ENCODE measurements at places on chromosomes 7 and 10. TPM values are rescaled to one million over a fixed set of nuclear protein-coding genes. Genes with fewer than 3 reads are reported as not detected.

DNA sequence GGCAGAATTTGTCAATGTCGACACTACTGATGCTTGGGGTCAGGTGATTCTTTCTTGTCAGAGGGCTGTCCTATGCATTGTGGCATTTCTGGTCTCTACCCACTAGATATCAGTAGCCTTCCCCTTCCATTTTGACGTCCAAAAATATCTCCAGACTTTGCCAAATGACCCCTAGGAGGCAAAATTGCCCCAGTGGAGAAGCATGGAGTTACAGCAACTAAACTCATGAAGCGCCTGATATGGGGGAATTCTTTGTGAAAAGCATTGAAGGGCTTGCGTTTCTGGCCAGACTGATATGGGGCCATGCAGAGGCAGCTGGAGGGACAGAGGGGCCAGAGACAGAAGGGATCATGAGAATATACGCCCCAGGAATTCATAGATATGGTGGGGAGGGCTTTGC lies 43.6 kb downstream of the ADRB1 start:
- DNase-seq: no peak

DNA sequence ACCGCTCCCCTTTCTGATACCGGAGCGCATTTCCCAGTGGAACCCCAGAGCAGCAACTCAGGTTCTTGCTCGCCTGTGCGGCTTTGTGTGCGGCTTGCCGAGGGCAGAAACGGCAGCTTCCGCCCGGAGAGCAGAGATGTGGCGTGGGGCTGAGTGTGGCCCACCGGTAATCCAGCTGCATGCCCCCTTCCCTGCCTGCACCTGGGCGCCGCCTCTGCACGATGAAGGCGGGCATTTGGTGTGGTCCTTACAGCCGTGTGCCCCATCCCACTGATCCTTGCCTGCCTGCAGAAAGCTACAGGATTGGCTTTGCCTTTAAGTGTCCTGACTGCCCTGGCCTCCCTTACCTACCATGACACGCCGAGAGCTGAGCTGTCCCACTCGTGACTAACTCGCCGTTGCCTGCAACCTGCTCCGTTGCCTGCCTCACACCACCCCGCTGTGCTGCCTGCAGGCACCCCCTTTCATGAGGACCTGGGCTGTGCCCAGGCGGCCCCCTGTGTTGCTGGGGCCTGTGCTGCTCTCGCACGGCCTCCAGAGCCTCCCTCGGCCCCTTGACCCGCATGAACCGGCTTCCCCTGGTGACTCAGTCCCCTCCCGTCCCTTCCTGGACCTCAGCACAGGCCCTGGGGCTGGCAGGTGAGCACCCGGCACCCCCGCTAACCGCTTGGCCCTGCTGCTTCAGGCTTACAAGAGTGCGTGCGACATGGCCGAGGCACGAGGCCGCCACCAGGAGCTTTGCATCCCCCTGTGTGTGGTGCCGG lies 48.0 kb downstream of the PITRM1 start:
- DNase-seq: peak; percentile 76

- no peak for DNase-seq
Observed at GRCh38 chr7:141884539-141885225, 31.5 kb upstream of the OR9A4 start.

DNA sequence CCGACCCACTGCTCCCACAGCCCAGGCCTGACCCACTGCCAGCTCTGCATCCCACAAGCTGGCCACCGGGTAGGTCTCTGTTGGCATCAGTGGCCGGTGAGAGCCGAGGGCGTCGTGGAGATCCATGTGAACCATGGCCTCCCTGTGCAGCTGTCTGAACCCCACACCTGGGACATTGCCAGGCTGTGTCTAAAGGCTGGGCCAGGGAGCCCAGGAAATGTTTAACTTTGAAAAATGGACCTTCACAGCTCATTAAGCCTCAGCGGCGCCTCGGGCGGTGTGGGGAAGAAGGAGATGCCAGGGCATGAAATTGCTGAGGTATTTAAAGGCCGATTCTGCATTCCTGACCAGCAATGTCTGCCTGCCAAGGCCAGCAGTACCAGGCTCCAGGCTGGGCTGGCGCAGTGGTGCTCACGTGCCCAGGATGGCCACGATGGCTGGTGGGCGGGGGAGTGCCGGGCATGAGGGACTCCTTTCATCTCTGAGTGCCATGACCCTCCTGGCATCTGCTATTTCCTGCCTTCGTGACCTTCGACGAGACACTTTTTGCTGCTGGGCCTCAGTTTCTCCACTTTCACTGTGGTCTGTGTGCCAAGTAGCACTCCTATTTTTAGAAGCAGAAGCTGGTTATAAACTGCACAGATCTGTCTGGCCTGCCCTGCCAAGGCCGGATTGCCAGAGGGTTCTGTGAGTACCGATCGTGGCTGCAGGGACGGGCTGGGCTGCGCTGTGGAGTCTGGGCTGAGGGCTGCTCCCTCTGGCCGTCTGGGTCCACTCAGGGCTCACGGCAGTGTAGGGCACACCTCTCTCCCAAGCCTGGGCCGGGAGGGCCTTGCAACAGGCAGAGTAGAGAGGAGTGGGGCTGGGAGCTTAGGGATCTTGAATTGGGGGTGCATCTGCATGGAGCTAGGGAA lies 21.8 kb downstream of the ELFN1 start:
- DNase-seq: peak; percentile 66

- no peak for DNase-seq
Observed at GRCh38 chr10:133199992-133200611, 29.9 kb upstream of the UTF1 start.

GRCh38 chr10:18368273-18368672 lies 228.0 kb downstream of the CACNB2 start:
- DNase-seq: no peak

GRCh38 chr7:27418541-27418940 lies 175.9 kb downstream of the EVX1 start:
- no peak for DNase-seq

GRCh38 chr7:44212018-44212417 lies 11.2 kb downstream of the YKT6 start:
- peak; percentile 25 for DNase-seq

GRCh38 chr10:99172950-99173349 lies 62.7 kb downstream of the HPSE2 start:
- DNase-seq: no peak

DNA sequence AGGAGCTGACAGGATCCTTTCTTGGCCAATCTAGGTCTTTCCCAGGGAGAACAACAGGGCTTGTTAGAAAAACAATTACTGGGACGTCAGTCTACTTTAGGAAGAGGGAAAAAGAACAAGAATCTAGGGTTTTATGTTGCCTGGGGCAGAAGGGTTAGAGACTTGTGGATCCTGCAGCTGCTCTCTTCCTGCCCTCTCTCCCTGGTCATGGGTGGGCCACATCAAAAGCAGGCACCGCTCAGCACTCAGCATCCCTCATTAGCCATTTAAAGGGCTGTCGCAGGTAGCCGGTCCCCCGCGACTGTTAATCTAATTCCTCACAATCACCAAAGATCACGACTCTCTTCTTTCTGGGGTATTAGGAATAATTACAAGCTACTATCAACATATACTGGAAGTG lies 631.9 kb downstream of the CALN1 start:
- DNase-seq: no peak

DNA sequence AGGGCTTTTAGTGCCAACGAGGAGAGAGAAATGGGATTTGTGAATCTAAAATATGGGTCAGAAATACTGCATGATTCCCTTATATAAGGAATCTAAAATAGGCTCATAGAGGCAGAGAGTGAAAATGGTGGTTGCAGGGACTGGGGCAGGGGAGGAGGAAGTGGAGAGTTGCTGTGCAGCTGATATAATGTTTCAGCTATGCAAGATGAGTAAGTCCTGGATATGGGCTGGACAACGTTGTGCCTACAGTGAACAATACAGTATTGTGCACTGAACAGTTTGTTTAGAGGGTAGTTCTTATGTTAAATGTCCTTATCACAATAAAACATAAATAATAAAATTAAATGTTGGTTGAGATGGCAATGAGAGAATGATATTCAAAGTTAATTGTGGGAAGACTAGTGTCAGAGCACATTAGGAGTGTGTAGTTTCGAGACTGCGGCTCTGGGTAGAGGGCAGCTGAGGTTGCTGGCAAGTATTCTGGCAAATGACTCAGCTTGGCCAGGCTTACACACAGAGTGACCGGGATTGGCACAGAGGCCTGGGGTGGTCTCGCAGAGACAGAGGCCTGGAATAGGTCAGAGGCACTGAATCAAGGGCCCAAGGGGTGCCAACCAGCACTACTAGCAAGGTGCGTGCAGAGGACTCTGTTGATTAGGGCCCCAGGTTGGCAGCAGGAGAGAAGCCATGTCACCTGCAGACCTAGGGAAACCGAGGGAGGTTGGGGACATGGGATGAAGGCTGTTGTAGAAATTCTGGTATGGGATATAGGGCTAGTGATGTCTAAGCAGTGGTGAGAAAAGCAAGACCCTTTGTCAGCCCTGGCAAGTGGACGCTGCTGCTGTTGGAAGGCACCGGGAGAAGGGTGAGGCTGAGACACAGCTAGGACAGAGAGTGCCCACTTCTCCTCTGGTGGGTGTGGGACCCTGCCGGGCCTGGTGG lies 2.8 kb upstream of the DEPP1 start:
- peak; percentile 84 for DNase-seq

GRCh38 chr7:27901028-27901760 lies 161.2 kb downstream of the TAX1BP1 start:
- no peak for DNase-seq

- DNase-seq: no peak
Observed at GRCh38 chr10:119595134-119595675, 1.6 kb downstream of the TIAL1 start.

DNA sequence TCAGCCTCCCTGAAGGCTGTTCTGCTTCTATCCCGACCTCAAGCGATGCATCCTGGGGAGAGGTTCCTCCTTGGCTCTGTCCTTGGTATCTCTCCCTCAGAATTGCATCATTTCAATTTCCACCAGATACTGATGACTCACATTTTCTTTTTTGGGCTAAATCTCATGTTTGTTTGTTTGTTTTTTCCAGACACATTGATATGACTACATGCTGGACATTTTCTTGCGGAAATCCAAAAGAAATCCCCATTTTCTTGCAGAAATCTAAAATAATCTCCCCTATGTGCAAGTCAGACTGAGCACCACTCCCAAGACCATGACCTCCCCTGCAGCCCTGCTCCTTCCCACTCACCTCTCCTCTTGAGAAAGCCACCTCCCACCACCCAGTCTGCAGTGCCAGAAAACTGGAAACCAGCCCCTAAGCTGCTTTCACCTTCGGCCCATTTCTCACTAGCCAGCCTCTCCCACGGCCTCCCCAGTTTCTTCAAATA lies 260.2 kb upstream of the PRKCQ start:
- DNase-seq: no peak

GRCh38 chr10:64732372-64732957 lies 1211.3 kb downstream of the REEP3 start:
- no peak for DNase-seq

GRCh38 chr7:148264933-148265557 lies 325.5 kb upstream of the C7orf33 start:
- DNase-seq: no peak

DNA sequence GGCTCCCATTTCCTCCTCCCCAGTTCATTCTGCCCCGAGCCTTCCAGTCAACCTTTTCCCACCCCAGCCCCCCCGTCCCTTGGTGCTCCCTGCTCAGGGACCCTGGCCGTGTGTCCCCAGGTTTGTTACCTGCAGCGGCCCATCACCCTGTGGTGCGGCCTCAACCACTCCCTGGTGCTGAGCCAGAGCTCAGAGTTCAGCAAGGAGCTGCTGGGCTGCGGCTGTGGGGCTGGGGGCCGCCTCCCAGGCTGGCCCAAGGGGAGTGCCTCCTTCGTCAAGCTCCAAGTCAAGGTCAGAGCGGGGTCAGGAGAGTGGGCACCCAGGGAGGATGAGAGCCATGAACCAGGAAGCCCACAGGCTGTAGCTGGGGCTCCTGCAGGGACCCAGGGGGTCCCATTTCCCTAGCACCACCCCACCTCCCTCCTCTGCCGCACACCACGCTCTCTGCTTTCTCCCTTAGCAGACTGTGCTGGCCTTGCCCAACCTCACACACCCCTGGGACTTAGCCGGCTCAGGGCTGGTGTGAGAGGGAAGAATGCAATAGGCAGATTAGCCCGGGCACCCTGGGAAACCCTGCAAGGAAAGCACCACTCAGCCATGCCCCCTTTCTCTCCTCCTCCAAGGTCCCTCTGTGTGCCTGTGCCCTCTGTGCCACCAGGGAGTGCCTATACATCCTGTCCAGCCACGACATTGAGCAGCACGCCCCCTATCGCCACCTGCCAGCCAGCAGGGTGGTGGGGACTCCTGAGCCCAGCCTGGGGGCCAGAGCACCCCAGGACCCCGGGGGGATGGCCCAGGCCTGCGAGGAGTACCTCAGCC lies 2.0 kb upstream of the PCOLCE start:
- DNase-seq: no peak

GRCh38 chr7:102132209-102132752 lies 154.4 kb upstream of the SH2B2 start:
- no peak for DNase-seq

DNA sequence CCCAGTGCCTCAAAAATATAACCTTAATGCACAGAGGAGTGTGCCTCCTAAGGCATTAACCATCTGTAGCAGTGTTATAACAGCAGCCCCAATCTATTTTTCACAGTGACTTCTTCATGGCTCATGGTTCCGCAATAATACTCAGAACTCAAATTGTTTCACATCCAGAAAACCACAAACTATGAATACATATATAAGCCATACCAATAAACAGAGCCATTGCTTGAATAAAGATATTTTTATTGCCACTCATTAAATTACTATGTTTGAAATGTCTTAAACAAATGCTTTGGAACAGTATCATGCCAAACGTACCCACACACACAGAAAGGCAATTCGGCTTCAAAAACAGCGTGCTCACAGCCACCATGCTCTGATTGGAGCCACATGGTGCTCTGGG lies 629.3 kb upstream of the NRP1 start:
- no peak for DNase-seq

- no peak for DNase-seq
Observed at GRCh38 chr10:75297021-75297599, 61.4 kb upstream of the COMTD1 start.

- no peak for DNase-seq
Observed at GRCh38 chr10:14144451-14144850, 186.3 kb downstream of the FRMD4A start.

SLC16A12 gene
- 0.51 TPM for total RNA-seq

NUPR2 gene
- total RNA-seq: not detected

RARRES2 gene
- total RNA-seq: 153 TPM

IFIT1B gene
- 0.14 TPM for total RNA-seq

Data from posterior vena cava (tissue), 2 donors.